ENCODE measurements at places on chromosomes 16 and 17.

- no peak for DNase-seq
- no peaks in the 10 kb centered on the region for H3K4me1 ChIP-seq
- no peaks in the 10 kb centered on the region for H3K36me3 ChIP-seq
Measured at GRCh38 chr16:13435873-13436474, 484.0 kb upstream of the ERCC4 start.

DNA sequence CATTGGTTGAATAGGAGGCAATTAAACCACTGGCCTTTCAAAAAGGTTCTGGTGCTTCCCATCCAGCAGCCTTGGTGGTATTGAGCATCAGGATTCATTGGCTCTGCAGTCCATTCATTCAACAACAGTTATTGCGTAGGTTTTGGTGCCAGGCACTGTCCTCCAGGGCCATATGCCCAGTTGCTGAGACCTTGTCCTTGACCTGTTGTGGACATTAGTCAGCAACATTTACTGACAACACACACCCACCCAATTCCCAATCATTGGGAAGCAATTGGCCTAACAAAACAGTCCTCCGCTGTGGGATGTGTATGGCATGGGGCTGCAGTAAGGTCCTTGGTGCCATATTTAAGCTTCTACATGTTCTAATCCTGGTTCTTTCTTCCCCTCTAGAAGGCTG lies 82.2 kb downstream of the AXIN2 start:
- no peaks in the 10 kb centered on the region for H3K4me1 ChIP-seq
- H3K27me3 ChIP-seq = no peaks in the 10 kb centered on the region
- DNase-seq = no peak
- no peaks in the 10 kb centered on the region for H3K36me3 ChIP-seq
- no peak overlapping the region for H3K27ac ChIP-seq

DNA sequence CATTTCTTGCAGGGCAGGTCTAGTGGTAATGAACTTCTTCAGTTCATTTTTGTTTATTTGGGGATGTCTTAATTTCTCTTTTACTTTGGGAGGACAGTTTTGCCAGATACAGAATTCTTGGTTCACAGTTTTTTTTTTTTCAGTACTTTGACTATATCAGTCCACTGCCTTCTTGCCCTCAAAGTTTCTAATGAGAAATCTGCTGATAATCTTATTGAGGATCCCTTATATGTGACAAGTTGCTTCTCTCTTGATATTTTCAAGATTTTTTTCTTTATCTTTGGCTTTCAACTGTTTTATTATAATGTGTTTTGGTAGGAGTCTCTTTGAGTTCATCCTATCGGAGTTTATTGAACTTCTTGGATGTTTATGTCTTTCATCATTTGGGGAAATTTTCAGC lies 42.8 kb downstream of the CLEC19A start:
- no peak for DNase-seq
- H3K4me3 ChIP-seq = no peak overlapping the region
- H3K27me3 ChIP-seq = no peaks in the 10 kb centered on the region
- H3K4me1 ChIP-seq = no peaks in the 10 kb centered on the region
- H3K27ac ChIP-seq = no peak overlapping the region
- H3K36me3 ChIP-seq = no peaks in the 10 kb centered on the region

DNA sequence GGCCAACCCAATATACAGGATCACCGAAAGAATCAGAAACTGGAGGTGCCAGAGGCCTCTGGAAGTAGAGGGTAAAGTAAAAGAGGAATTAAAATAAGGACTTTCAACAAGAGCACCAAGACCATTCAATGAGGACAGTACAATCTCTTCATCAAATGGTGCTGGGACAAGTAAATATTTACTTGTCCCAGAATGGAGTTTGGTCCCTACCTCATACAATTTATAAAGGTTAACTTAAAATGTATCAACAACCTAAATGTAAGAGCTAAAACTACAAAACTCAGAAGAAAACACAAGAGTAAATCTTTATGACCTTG lies 56.5 kb downstream of the USP31 start:
- no peaks in the 10 kb centered on the region for H3K27me3 ChIP-seq
- H3K4me3 ChIP-seq = no peak overlapping the region
- DNase-seq = no peak

- no peaks in the 10 kb centered on the region for H3K36me3 ChIP-seq
- H3K4me1 ChIP-seq = no peaks in the 10 kb centered on the region
- no peak overlapping the region for H3K27ac ChIP-seq
- no peak for DNase-seq
- no peak overlapping the region for H3K4me3 ChIP-seq
- H3K27me3 ChIP-seq = no peaks in the 10 kb centered on the region
Measured at GRCh38 chr17:27906623-27907022, 13.5 kb upstream of the LYRM9 start.

GRCh38 chr16:84687715-84688114 lies 12.1 kb upstream of the USP10 start:
- DNase-seq = no peak
- no peak overlapping the region for H3K27ac ChIP-seq
- no peaks in the 10 kb centered on the region for H3K4me1 ChIP-seq
- H3K27me3 ChIP-seq = no peaks in the 10 kb centered on the region
- H3K4me3 ChIP-seq = no peak overlapping the region
- H3K36me3 ChIP-seq = no peaks in the 10 kb centered on the region

GRCh38 chr16:63057341-63057740 lies 1021.1 kb upstream of the CDH8 start:
- no peaks in the 10 kb centered on the region for H3K4me1 ChIP-seq
- H3K4me3 ChIP-seq = no peak overlapping the region
- DNase-seq = no peak
- H3K27me3 ChIP-seq = no peaks in the 10 kb centered on the region
- H3K27ac ChIP-seq = no peak overlapping the region
- no peaks in the 10 kb centered on the region for H3K36me3 ChIP-seq

DNA sequence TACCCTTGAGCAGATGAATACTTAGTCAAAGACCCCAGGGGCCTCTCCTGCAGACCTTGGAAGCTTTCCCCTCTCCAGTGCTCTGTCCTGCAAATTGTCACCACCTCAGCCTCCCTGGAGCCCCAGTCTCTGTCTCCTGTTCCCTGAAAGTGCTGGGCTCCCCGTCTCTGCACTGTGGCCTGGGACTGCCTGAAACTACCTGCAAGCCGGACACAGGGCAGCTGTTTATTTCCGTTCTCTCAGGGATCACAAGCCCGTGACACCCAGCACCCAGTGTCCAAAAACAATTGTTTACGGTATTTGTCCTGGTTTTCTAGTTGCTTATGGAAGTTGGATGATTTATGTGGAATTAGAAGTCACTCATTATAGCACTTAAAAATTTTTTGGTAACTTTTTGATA lies 81.6 kb upstream of the CHMP6 start:
- H3K27me3 ChIP-seq = no peaks in the 10 kb centered on the region
- no peak overlapping the region for H3K4me3 ChIP-seq
- H3K36me3 ChIP-seq = peaks cover 14% of the 10 kb centered on the region
- DNase-seq = no peak
- no peaks in the 10 kb centered on the region for H3K4me1 ChIP-seq

GRCh38 chr16:78117391-78117790 lies 17.9 kb downstream of the WWOX start:
- H3K36me3 ChIP-seq = peaks cover 3% of the 10 kb centered on the region
- DNase-seq = no peak
- no peaks in the 10 kb centered on the region for H3K4me1 ChIP-seq
- no peak overlapping the region for H3K4me3 ChIP-seq
- H3K27me3 ChIP-seq = no peaks in the 10 kb centered on the region

- H3K27ac ChIP-seq = no peak overlapping the region
- H3K27me3 ChIP-seq = no peaks in the 10 kb centered on the region
- H3K4me3 ChIP-seq = no peak overlapping the region
- no peaks in the 10 kb centered on the region for H3K36me3 ChIP-seq
Measured at GRCh38 chr16:87924041-87924810, 12.1 kb downstream of the CA5A start.

DNA sequence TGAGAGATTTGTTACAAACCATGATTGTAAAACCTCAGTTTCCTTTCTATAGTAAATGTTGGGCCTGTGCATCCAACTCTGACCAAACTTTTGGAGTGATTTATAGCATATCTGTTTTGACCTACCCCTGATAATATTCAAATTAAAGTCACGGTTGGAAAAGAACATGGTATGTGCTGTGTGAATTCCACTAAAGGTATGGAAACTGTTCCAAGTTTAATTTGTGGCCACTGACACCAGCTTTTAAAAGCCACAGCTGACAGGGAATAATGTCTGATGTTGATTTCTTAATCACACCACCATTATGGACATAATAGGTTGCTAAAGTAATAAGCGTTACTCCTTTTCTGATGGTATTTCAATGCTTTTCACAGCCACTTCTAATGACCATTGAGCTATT lies 1215.9 kb downstream of the CDH8 start:
- no peaks in the 10 kb centered on the region for H3K27me3 ChIP-seq
- H3K4me1 ChIP-seq = no peaks in the 10 kb centered on the region
- no peak overlapping the region for H3K27ac ChIP-seq
- H3K36me3 ChIP-seq = no peaks in the 10 kb centered on the region
- DNase-seq = no peak

- DNase-seq = no peak
- H3K4me1 ChIP-seq = no peaks in the 10 kb centered on the region
- no peak overlapping the region for H3K27ac ChIP-seq
Measured at GRCh38 chr16:49608779-49609178, 235.2 kb downstream of the C16orf78 start.

DNA sequence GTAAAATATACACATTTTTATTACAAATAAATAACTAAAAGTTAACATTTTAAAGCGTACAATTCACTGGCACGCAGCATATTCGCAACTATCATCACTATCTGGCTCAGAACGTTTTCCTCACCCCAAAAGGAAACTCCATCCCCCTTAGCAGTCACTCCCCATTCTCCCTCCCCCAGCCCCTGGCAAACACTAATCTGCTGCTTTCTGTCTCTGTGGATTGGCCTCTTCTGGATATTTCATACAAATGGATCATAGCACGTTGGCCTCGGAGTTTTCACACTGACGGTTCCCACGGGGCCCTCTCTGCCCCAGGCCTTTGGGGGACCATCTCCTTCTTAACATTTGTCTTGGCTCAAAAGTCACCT lies 64.6 kb downstream of the RTN4RL1 start:
- no peak overlapping the region for H3K27ac ChIP-seq
- H3K27me3 ChIP-seq = no peaks in the 10 kb centered on the region
- DNase-seq = no peak
- no peaks in the 10 kb centered on the region for H3K36me3 ChIP-seq

DNA sequence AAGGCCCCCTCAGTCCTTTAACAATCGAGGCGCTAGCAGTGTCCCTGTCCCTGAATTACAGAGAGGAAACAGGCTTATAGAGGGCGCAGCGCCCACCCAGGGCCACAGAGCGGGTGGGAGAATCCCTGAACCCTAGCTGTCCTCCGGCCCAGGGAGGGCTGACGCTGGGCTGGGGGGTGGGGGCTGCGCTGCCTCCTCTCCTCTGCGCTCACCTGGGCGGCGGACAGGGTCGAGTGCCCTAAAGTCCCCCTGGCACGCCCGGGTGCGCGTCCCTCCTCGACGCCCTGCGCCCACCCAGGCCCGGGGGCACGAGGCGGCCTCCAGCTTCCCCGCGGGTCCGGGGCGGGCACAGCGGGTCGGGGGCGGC lies 200.4 kb upstream of the N4BP1 start:
- H3K27me3 ChIP-seq = no peaks in the 10 kb centered on the region
- H3K4me1 ChIP-seq = no peaks in the 10 kb centered on the region
- DNase-seq = no peak
- H3K36me3 ChIP-seq = no peaks in the 10 kb centered on the region
- H3K27ac ChIP-seq = no peak overlapping the region

GRCh38 chr16:85380905-85381737 lies 232.0 kb upstream of the GSE1 start:
- no peak overlapping the region for H3K4me3 ChIP-seq
- H3K36me3 ChIP-seq = no peaks in the 10 kb centered on the region
- peaks cover 28% of the 10 kb centered on the region for H3K4me1 ChIP-seq

GRCh38 chr16:22425036-22425801 lies 50.8 kb upstream of the CDR2 start:
- H3K36me3 ChIP-seq = peaks cover 21% of the 10 kb centered on the region
- no peaks in the 10 kb centered on the region for H3K27me3 ChIP-seq
- H3K4me1 ChIP-seq = no peaks in the 10 kb centered on the region
- DNase-seq = no peak

- DNase-seq = no peak
- no peaks in the 10 kb centered on the region for H3K27me3 ChIP-seq
- H3K27ac ChIP-seq = no peak overlapping the region
- no peaks in the 10 kb centered on the region for H3K36me3 ChIP-seq
- no peaks in the 10 kb centered on the region for H3K4me1 ChIP-seq
- H3K4me3 ChIP-seq = no peak overlapping the region
Measured at GRCh38 chr17:32958418-32958817, 30.5 kb downstream of the TMEM98 start.

- no peak overlapping the region for H3K4me3 ChIP-seq
- DNase-seq = no peak
- H3K27me3 ChIP-seq = no peaks in the 10 kb centered on the region
- no peak overlapping the region for H3K27ac ChIP-seq
- H3K36me3 ChIP-seq = no peaks in the 10 kb centered on the region
Measured at GRCh38 chr16:89184933-89185794, 13.6 kb downstream of the CDH15 start.

- H3K36me3 ChIP-seq = no peaks in the 10 kb centered on the region
- no peak overlapping the region for H3K27ac ChIP-seq
- no peak for DNase-seq
- no peak overlapping the region for H3K4me3 ChIP-seq
Measured at GRCh38 chr17:45234641-45235415, 13.1 kb downstream of the FMNL1 start.

GRCh38 chr16:89436366-89436765 lies 54.0 kb downstream of the ANKRD11 start:
- no peak overlapping the region for H3K27ac ChIP-seq
- H3K4me1 ChIP-seq = peaks cover 33% of the 10 kb centered on the region
- H3K36me3 ChIP-seq = no peaks in the 10 kb centered on the region
- no peaks in the 10 kb centered on the region for H3K27me3 ChIP-seq
- H3K4me3 ChIP-seq = no peak overlapping the region
- DNase-seq = no peak

DNA sequence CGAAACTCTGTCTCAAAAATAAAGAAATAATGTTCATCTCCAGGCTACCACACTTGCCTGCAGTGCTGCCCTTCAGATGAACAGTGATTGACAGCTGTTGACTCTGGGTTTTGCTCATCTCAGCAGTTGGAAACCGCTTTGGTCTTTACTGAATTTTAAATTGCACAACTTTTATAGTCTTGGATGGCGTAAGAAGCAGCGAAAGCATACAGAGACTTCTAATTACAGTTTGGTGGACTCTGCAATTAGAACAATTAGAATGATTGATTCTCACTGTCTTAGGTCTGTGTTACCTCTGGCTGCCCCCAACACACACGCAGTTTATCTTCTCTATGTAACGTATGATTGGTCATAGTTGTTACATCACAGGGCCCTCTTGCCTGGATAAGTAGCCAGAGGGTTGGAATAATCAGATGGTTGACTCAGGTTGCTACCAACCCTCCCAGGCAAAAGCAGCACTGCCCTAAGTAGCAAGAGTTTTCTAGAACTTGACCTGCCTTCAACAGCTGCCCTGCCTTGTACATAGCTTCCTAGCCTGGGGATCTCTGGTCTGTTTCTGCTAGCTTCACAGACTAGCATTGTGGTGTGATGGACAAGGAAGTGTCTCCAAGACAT lies 1.9 kb upstream of the NAT9 start:
- no peak overlapping the region for H3K27ac ChIP-seq
- DNase-seq = no peak
- no peak overlapping the region for H3K4me3 ChIP-seq
- peaks cover 6% of the 10 kb centered on the region for H3K36me3 ChIP-seq
- H3K27me3 ChIP-seq = no peaks in the 10 kb centered on the region

- no peaks in the 10 kb centered on the region for H3K27me3 ChIP-seq
- no peak overlapping the region for H3K27ac ChIP-seq
- DNase-seq = no peak
- H3K36me3 ChIP-seq = no peaks in the 10 kb centered on the region
- no peaks in the 10 kb centered on the region for H3K4me1 ChIP-seq
- no peak overlapping the region for H3K4me3 ChIP-seq
Measured at GRCh38 chr17:55612691-55613141, 101.5 kb upstream of the SMIM36 start.
